Activated CD4-positive, alpha-beta T cell treated with anti-CD3 and anti-CD28 coated beads, Interleukin-2, amount 50 U/mL, for 24 hours (primary cell): ENCODE measurements at places on chromosomes 6 and 20.
A peak's percentile ranks its signal among the peaks of the same experiment; 100 is the strongest.

GRCh38 chr6:44967481-44967880 lies 360.6 kb upstream of the RUNX2 start:
- DNase-seq = no peak

DNA sequence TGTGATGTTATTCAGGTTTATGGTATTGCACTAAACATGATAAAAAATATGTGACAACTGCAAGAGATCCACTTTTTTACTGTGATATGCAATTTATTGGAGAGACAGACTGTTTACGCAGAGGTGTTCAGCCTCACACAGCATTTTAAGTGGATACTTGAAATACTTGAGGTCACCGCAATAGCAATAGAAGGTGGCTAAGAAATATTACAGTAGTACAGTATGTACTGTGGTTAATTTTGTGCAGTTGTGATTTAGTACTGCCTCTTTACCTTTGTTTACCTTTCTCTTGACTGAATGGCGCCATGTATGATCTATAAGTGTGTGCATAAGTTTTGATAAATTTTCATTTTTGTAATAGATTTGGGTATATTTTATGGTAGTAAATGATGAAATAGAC lies 17.4 kb downstream of the MACROD2 start:
- DNase-seq = no peak

- no peak for DNase-seq
Observed at GRCh38 chr20:11924923-11925322, 7.2 kb downstream of the BTBD3 start.

- DNase-seq = no peak
Observed at GRCh38 chr6:117555882-117556498, 46.3 kb downstream of the GOPC start.

- DNase-seq = no peak
Observed at GRCh38 chr6:93021235-93021915, 398.0 kb downstream of the EPHA7 start.

- DNase-seq = no peak
Observed at GRCh38 chr6:47698342-47698787, at the start of gene ADGRF4. Gene ADGRF4, plus strand, starts transcription at chr6:47698580. Its CDS starts 8,666 bp downstream, at chr6:47707246.

GRCh38 chr20:35088231-35089145 lies 4.1 kb downstream of the TRPC4AP start:
- DNase-seq = no peak

- no peak for DNase-seq
Observed at GRCh38 chr20:16433293-16433580, 140.0 kb downstream of the KIF16B start.

- DNase-seq = no peak
Observed at GRCh38 chr6:53134601-53135235, 13.9 kb downstream of the GCM1 start.

- DNase-seq = no peak
Observed at GRCh38 chr6:113458368-113459010, 398.7 kb upstream of the MARCKS start.

DNA sequence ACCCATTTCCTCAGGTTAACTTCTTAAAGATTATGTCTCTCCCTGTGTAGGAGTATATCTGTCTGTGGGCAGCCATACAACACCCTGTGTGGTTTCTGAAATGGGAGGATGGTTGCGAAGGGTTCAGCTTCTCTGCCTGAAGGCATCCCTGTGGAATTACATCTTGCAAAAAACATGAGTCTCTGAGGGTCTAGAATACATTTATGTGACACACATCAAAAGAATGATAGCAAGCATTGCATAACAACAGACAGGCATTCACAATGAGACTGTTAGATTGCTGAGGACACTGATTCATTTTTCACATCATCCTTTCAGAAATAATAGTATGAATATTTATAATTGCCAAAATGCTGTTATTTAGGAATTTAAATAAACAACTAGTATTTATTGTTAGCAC lies 670.9 kb downstream of the HTR1B start:
- no peak for DNase-seq

- DNase-seq = no peak
Observed at GRCh38 chr20:14062786-14063185, 67.5 kb downstream of the MACROD2 start.

- DNase-seq = no peak
Observed at GRCh38 chr6:6474170-6474920, 114.2 kb upstream of the LY86 start.

DNA sequence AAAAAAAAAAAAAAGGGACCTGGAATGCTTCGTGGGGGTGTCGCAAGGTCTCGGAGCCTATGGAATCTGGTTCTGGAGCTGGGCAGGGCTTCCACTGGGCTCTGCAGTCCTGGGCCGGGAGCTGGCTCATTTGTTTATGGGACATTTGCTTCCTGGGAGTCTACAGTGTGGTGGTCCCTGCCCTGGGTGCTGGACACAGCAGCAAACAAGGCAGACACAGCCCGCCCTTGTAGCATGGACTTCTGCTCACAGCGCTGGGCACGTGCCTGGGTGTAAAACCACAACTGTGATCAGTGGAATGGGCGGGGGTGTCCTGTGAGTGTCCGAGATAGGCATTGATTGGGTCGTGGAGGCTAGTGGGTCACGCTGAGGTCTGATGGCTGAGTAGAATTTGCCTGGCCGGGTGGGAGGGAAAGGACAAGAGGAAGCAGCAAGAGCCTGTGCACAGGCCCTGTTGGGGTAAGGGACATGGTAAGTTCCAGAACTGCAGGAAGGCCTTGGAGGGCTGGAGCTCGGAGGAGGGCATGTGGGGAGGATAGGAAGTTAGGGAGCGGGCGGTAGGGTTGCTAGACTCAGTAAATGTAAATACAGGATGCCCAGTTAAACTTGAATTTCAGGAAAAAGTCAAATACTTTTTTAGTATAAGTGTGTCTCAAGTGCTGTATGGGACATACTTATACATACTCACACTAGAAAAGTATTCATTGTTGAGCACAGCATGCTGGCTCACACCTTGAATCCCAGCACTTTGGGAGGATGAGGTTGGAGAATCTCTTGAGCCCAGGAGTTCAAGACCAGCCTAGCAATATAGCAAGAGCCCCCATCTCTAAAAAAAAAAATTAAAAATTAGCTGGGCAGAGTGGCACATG lies 61.3 kb upstream of the PMEPA1 start:
- no peak for DNase-seq

DNA sequence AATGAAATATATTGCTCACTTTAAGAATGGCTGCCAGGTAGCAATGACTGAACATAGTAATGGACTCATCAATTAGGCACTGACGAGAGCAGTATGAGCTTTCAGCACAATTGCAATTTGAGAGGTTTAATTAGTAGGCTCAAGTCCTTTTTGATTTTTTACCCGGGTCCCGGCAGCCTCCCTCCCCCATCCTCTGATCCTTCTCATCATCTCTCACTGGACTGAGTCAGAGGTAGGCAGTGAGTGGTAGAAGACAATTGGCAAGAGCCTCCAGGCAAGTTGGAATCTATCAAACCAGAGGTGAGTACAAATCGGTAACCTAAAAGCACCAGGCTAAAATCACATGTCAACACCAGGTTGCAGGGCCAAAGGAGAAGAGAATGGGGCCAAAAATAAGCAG lies 107.9 kb downstream of the DCDC2 start:
- no peak for DNase-seq

DNA sequence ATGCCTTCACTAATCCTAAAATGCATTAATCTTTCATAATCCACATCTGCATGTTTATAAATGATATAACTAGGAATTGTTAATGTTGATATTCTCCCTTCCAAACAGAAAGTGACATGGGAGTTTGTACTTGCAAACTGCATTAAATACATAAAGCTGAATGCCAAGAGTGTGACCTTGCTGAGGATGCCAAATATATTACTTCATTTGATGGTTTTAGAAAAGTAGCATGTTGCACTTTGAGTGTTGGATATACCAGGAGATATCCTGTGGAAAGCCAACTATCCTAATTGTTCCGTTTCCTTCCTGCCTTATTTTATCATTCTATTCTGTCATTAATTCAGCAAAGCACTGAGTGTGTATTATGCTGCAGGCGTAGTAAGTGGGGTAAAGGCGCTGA lies 229.8 kb downstream of the TMEM242 start:
- DNase-seq = no peak

DNA sequence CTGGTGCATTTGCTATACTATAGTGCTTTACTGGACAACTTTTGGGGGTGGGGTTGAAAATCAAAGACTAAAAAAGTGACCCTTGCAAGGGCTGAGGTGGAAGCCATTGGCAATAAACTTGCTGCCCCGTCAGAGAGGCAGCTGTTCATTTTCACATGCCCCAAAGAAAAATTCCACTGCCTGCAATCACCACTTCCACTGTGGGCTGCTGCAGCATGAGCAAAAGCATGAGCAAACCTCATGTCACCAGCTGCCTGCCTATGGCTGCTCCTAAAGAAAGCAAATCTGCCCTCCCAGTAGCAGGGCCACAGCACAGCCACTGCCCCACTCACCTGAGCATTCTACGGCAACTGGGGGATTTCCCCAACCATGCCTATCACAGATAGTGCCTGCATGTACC lies 290.0 kb downstream of the PAX1 start:
- no peak for DNase-seq

GRCh38 chr6:151275121-151275520 lies 35.4 kb downstream of the AKAP12 start:
- no peak for DNase-seq

DNA sequence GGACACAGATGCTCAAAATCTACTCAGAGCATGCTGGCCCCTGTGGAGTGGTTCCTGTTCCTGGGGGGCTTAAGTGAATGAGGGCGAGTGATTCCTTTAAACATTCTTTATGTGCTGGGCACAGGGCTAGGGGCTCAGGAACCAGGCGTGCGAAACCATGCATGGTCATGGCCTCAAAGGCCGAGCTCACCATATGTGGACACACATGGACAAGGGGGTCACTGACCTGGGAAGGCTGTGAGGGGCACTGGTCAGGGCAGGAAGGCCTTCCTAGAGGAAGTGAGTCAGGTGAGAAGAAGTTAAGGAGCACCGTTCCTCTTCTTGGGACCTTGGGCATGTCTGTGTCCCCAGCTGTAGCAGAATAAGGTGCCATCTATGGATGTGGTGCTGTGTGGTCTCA lies 74.6 kb upstream of the BHLHE23 start:
- no peak for DNase-seq

GRCh38 chr20:46948081-46948480 lies 53.4 kb downstream of the EYA2 start:
- DNase-seq = no peak

- no peak for DNase-seq
Observed at GRCh38 chr6:15751721-15752350, 89.0 kb upstream of the DTNBP1 start.

DNA sequence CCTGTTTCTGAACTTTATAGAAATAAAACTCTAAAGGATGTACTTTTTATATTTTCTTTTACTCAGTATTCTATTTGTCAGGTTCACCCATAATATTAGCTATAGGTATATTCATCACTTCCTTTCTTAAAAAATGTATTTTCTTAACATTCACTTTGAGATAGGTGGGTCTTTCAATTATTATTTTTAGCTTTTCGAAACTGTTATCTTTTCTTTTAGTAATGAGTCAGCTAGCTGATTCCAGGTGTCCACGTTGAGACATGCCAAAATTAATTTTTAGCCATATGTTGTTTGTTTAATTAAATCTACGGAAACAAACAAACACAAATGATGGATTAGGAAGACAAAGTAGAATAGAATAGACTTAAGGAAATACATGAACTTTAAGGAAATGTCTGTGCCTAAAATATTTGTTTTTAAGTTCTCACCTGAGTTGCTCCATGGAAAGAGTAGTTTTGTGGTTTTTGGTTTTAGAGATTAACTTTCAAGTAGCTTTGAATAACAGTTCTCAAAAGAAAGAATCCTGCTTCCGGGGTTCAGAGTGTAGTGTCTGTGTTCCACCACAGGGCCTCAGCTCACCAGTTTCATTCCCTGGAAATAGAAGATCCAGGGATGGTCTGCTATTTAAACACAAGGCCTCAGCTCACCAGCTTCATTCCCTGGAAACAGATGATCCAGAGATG lies 435.0 kb downstream of the HAO1 start:
- DNase-seq = no peak

- DNase-seq = no peak
Observed at GRCh38 chr6:48613231-48613949, 502.4 kb upstream of the PTCHD4 start.

DNA sequence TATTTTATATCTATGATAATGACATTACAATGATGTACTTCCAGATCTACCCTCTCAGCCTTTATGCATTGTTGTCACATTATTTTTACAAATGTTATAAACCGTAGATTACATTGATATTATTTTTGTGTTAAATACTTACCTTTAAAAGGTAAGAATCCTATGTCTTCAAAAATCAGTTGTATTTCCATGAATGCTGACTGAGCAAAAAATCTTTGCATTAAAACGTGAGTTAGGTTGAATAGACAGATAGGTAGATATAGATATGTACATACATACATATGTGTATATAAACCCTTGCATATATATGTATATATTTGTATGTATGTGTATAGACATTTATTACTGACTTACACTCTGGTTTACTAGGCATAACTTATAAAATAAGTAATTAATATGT lies 558.2 kb downstream of the CDH26 start:
- DNase-seq = no peak

DNA sequence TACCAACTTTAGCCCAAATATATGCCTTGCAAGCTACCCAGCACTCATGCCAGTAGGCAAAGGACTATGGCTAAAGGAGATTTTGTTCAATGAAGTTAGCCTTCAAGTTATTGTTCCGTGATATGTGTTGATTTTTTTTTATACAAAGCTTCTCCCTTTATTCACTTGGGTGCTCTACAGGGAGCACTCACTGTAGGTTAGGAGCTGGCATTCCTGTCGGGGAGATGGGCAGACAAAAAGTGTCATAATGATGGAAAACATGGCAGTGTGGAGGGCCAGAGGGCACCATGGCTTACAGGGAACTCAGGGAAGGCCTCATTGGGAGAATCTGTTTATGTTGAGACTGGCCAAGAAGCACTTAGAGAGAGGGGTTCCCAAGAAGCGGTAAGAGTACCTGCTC lies 292.4 kb downstream of the TSHZ2 start:
- no peak for DNase-seq

GRCh38 chr20:34626992-34627391 lies 49.9 kb downstream of the PIGU start:
- no peak for DNase-seq

DNA sequence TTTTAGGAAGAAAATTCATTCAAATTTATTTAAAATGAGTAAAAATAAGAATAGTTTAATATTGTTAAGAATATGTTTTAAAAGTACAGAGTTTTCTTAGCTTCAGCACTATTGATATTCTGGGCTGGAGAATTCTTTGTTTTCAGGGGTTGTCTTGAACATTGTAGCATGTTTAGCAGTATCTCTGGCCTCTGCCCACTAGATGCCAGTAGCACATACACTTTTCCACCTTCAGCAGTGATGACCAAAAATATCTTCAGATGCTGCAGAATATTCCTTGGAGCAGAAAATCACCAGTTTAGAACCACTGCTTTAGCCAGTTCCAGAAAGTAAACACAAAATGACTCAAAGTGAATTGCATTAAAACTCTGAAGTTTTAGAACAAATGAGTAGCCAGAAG lies 19.4 kb upstream of the SDHAF4 start:
- no peak for DNase-seq

- peak; percentile 25 for DNase-seq
Observed at GRCh38 chr20:50189681-50190250, 864 bp upstream of the CEBPB start.

DNA sequence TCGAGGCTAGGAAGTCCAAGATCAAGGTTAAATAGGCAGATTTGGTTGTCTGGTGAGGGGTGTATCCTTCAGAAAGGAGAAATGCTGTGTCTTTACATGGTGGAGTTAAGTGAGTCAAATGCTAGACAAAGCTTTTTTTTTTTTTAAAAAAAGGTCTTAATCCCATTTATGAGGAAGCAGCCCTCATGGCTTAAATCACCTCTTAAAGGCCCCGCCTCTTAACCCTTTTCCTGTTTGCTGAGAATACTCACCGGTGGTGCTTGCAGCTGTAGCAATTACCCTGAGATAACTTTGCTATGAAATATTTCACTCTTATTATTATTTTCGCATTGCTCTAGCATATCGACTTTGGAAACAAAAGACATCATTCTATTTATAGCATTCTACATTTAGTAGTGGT lies 30.8 kb downstream of the FBXO30 start:
- no peak for DNase-seq
